GM04503 (cell line): ENCODE measurements at places on chromosomes 16 and 17.

DNA sequence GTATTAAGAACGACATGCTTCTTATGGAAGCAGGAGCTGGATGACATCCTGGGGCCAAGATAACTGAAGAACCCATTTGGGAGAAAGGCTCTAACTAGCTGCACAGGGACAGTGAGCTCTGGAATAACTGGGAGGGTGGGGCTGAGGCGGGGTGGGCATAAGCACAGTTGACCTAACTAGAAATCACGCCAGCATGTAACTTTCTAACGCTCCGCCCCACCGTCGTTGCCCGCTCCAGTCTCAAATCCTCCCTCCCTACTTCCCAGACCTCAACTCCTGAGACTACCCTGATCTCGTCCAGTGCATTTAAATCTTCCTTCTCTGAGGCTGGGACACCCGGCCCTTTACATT, 436 bp downstream of the PHB1 start:
- no peak for DNase-seq

DNA sequence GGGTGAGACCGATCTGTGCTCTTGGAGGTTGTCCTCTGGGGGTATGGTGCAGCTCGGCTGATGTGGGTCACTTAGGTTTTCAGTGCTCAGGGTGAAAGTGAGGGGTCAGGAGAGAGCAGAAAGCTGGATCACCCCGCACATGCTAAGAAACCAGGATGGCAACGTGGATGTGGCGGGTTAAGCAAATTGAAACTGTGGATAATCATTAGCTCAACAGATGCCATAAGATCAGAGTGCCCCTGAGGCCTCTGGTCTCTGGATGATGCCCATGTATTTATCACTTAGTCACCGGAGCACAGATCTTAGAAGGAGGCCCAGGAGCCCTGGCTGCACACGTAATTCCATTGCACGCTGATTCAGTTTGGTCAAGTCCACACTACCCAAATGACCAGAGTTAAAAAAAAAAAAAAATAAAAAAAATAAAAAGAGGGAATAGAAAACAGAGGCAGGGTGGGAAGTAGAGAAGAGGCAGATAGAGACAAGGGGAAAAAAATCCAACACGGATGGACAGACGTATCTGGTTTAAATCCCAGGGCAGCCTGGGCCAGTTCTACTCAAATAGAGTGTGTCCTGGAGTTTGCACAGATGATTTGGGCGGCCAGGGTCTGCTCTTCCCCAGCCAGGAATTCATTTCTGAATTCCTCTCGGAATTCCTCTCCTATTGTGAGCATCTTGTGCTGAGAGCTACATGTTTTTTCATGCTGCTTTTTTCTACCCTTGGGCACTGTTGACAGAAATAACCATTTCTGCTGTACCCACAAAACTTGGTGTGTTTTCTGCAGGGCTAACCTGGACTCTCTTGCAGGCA, 378.3 kb downstream of the CPPED1 start:
- no peak for DNase-seq

GRCh38 chr16:85451641-85452363, 161.3 kb upstream of the GSE1 start:
- no peak for DNase-seq

GRCh38 chr17:4241535-4241934, 22.2 kb downstream of the ANKFY1 start:
- DNase-seq: no peak

- no peak for DNase-seq
These were observed 119.9 kb upstream of the IRX6 start for GRCh38 chr16:55204069-55204468.

- DNase-seq: no peak
These were observed 364.4 kb downstream of the C16orf95 start for GRCh38 chr16:86952769-86953168.

DNA sequence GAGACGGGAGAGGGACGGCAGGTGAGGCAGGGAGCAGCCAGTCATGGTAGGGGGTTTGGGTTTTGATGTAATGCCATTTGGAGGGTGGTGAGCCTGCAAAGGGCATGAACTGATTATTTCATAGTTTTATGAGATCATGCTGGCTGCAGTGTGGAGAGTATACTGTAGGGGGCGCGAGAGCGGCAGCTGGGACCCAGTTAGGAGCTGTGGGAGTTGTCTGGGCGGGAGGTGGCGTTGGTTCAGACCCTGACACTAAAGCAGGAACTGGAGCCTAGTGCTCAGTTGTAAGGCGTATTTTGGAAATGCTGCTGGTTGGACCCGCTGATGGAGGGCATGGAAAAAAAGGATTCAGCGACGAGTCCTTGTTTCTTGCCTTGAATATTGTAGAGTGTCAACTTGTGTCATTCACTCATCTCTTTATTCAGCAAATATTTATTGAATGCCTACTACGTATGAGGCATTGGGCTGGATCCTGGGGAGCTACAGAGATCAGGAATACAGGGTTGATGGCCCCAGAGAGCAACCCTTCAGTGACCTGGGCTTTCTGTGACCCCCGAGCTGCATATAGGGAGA, 23.7 kb upstream of the KDM8 start:
- no peak for DNase-seq

GRCh38 chr16:74738113-74738541, 36.5 kb downstream of the FA2H start:
- DNase-seq: no peak

- DNase-seq: no peak
These were observed 95.1 kb downstream of the XYLT1 start for GRCh38 chr16:17375461-17376304.

DNA sequence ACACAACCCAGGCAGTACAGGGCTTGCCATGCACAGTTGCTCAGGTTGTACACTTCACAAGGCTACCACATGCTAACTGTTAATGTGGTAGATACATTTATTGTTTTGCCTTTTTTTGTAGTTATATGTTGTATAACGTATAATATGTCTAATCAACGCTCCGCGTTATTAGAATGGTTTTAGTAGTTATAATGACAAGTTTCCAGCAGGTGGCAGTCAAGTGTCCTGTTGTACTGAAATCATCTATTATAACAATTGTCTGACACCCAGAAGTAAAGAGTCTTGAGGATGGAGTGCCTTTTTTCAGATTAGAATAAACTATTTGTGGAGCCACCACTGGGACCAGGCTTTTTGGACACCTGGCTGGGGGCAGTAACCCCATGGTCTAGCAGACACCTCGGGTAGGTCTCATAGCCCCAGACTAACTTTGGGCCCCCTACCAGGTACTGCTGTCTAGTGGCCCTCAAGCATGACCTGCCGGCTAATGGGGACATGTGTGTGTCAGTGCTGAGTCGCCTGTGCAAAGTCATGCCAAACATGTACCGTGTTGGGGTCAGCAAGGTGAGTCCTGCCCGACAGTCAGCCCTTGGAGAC, 32.8 kb downstream of the MYO15A start:
- no peak for DNase-seq

- DNase-seq: no peak
These were observed 29.6 kb downstream of the CLUAP1 start for GRCh38 chr16:3530371-3530914.

GRCh38 chr17:21294321-21295035, 10.0 kb downstream of the MAP2K3 start:
- DNase-seq: no peak

- DNase-seq: no peak
These were observed 8.6 kb downstream of the SETD1A start for GRCh38 chr16:30966033-30966619.

GRCh38 chr17:17636272-17636885, 44.9 kb upstream of the PEMT start:
- DNase-seq: no peak

GRCh38 chr17:82238472-82239201, 9.8 kb downstream of the SLC16A3 start:
- no peak for DNase-seq

DNA sequence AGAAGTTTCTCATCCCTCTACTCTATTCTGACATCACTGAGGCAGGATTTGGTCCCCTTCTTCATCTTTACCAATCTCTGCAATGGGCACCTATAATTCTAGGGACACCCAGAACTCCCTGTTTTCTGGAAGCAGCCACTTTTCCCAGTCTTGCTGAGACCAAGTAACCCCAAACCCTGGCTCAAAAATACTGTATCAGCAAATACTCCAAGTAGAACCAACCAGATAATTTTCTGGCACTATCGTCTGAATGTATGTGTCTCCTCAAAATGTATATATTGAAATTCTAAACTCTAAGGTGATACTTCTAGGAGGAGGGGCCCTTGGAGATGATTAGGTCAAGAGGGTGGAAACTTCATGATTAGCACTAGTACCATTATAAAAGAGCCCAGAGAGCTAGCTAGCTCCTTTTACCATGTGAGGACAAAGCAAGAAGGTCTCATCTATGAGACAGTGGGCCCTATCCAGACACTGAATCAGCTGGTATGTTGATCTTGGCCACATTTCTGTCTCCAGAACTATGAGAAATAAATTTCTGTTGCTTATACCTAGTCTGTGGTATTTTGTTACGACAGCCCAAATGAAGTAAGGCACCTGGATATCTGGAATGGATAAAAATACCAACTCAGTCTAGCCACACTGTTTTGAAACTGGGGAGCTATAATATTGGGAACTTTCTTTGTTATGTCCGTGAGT, 464.4 kb downstream of the CDH11 start:
- DNase-seq: peak; percentile 3

DNA sequence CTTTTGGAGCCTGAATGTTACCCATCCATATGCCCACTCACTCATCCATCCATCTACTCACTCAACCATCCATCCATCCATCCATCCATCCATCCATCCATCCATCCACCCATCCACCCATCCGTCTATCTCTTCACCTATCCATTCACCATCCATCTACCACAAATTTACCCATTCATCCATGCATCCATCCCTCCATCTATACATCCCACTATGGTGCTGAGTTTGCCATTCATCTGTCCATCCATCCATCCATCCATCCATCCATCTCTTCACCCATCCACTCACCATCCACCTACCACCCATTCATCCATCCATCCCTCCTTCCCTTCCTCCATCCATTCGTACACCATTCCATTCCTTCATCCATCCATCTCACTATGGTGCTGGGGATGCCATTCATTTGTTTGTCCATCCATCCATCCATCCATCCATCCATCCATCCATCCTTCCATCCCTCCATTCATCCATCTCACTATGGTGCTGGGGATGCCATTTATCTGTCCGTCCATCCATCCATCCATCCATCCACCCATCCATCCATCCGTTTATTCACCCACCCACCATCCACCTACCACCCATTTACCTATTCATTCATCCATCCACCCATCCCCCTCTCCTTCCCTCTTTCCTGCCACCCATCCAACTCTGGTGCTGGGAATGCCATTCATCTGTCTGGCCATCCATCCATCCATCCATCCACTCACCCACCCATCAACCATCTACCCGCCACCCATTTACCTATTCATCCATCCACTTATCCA, 39.7 kb downstream of the RGS9 start:
- no peak for DNase-seq

DNA sequence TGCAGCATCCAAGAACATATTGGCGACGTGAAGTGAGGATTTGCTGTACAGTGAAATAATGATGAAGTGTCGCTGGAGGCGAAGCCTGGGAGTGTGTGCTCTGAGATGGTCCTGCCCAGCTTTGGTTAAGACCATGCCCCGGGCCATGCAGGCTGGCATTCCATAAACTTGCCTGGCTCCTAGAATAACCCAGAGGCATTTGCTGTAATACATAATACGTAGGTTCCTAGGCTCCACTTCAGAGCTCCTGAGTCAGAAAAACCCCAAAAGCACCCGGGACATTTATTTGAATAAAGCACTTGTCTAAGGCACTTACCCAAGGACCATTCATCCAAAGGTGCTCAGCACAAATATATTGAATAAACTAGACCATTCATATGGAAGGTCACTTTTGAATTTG, 279.3 kb downstream of the ABCC12 start:
- DNase-seq: no peak
